ENCODE measurements at places on chromosomes 7 and 10.

- DNase-seq = no peak
These were observed 371.6 kb downstream of the RPS24 start for GRCh38 chr10:78405231-78405630.

DNA sequence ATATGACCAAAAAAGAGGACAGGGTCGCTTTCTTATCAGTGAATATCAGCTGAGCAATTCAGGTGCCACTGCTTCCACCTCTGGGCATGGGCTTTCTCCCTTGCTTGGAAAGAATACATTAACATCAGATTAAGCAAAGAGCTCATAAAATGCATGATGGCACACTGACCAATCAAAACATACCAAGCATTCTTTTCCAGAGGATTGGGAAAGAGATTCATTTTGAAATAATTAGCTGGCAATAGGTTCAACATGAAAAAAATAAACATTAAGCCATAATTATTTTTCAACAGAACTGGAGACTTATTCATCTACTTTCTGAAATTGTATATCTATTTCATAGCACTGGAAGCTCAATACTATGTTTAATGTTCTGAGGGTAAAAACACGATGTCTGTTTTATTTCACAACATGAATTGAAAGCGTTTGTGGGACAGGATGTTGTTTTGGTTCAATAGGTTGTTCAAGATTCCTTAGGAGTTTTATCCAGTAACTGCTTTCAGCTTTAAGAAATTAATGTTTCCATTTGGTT lies 53.2 kb downstream of the TFAM start:
- DNase-seq = no peak

GRCh38 chr7:43906331-43907010 lies at the start of gene URGCP:
Gene URGCP (minus strand): TSS chr7:43906596. CDS start chr7:43906575, 21 bp downstream.
- DNase-seq = no peak

DNA sequence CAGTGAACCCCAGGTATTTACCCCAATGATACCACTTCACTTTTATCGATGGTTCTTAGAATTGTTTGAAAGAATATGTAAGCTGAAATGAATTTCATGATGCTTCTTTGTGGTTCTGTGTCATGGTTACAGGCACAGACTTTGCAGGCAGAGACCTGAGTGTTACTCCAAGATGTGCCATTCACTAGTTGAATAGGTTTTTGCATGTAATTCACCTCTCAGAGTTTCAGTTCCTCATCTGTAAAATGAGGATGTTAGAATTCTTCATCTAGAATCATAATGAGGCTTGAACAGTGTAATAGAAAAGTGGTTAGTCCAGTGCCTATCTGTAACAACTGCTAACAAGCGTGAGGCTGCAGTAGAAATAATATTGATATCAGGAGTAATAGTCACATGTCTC lies 54.6 kb downstream of the VSTM2A start:
- DNase-seq = no peak

DNA sequence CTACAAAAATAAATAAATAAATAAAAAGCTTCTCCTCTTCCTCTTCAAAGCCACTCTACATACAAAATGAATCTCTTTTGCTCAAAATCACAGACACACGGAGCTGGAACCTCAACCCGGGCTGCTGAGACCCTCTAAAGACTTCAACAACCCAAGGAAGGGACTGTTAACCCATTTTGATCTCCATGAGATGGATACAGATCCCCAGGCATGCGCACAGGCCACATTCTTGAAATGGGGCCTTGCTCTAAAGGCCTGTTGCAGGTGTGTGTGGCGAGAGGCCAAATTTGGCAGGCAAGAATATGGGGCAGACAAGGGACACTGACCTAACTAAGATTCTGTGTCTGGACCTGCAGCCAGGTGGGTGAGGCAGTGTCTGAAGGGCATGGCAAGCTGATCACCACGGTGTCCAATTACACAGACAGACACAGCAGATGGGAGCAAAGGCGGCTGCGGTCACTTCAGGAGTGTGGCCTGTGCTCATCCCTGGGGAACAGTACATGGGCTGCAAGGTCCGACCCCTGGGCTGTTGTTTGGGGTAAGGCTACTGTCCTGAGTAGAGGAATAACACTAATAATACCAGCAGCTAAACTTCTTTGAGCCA lies 219.8 kb downstream of the HECW1 start:
- no peak for DNase-seq

DNA sequence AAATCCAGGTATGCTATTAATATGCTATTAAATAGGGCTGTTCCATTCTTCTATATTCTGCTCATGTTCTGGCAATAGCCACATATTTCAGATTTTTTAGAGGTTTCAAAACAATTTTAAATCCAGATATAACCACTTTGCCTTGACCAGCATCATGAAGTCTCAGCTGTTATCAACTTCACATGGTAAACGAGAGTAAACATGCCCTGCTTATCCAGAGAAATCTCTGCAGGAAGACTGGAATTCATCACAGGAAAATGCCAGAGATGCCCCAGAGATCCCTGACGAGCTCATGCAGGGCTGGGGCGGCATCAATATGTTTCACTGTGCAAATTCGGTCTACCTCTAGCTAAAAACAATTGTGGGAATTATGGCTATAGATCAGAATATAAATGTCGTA lies 126.5 kb downstream of the FANK1 start:
- DNase-seq = no peak

DNA sequence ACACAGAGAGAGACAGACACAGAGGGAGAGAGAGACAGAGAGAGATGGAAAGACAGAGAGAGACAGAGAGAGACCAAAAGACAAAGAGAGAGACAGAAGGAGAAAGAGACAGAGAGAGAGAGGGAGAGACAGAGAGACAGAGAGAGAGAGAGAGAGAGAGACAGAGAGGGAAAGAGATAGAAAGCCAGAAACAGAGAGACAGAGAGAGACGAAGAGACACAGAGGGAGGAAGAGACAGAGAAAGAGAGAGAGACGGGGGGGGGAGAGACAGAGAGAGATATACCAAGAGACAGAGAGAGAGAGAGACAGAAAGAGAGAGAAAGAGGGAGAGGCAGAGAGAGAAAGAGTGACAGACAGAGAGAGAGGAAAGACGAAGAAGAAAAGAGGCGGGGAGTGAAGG lies 10.2 kb downstream of the VSTM4 start:
- DNase-seq = no peak

- no peak for DNase-seq
These were observed 43.7 kb downstream of the ASZ1 start for GRCh38 chr7:117383483-117384189.

- no peak for DNase-seq
These were observed 49.4 kb downstream of the HK1 start for GRCh38 chr10:69327463-69328379.

DNA sequence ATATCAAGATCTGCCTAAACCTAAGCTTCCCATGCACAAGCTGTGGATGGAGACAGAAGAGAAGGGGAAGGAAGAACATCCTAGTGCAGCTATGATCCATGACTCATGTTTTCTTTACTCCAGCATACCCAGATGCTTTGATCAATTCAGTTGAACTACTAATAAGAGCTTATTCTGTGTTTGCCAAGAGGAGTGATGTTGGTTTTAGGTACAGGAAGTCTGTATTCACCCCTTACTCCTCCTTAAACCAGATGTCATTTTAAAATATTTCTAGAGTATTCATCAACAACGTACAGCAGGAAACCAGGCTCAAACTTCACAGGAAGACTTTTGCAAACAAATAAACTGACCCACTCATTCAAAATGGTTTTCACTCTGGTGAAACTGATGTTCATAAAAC lies 29.2 kb downstream of the PANK1 start:
- no peak for DNase-seq

GRCh38 chr7:106608661-106609060 lies 52.3 kb downstream of the CCDC71L start:
- no peak for DNase-seq

DNA sequence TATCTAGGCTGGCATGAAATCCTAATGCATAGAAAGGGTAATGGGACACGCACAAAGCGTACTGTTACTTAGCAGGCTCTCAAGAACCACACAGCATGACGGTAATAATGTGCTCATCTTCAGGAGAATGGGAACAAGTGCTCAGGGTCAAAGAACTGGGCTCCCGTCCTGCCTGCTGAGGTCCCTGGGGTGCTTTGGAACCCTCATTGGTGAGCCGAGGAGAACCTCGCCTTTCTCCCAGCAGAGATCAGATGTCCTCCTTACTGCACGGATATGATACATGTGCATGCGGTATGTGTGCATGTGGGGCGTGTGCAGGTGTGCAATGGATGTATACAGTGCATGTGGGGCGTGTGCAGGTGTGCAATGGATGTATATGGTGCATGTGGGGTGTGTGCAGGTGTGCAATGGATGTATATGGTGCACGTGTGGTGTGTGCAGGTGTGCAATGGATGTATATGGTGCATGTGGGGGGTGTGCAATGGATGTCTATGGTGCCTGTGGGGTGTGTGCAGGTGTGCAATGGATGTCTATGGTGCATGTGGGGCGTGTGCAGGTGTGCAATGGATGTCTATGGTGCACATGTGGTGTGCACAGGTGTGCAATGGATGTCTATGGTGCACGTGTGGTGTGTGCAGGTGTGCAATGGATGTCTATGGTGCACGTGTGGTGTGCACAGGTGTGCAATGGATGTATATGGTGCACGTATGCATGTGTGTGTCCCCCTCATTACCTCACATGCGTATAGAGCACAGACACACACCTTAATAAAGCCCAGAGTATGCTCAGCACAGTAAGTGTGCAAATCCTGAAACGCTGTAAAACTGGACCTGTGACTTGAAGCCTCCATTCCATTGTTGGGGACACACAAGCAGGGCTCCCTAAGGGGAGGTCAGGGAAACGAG lies 336.3 kb downstream of the PTPRN2 start:
- no peak for DNase-seq

GRCh38 chr10:30995081-30995770 lies 36.4 kb downstream of the ZNF438 start:
- no peak for DNase-seq

GRCh38 chr7:77702968-77703472 lies 6.8 kb downstream of the RSBN1L start:
- no peak for DNase-seq

DNA sequence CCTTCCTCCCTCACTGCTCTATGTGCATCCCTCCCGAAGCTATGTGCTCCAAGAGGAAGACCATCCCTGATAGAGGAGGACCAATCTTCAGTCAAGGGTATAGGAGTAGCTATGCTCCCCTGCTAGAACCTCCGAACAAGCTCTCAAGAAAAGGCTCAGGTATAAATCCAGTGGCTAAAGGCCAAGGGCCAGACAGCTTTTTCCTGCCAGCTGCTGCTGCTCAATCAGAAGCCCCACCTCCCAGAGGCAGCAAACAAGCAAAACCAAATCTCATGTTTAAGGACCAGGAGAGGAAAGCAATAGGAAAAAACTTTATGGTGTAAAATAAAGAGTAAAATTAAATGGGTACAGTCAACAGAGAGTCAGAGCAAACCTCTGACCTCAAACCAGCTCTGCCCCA lies 187.2 kb downstream of the FGFR2 start:
- DNase-seq = no peak

GRCh38 chr10:99143011-99143410 lies 92.6 kb downstream of the HPSE2 start:
- DNase-seq = no peak

- DNase-seq = no peak
These were observed 24.6 kb downstream of the PTPRN2 start for GRCh38 chr7:158563051-158563450.

DNA sequence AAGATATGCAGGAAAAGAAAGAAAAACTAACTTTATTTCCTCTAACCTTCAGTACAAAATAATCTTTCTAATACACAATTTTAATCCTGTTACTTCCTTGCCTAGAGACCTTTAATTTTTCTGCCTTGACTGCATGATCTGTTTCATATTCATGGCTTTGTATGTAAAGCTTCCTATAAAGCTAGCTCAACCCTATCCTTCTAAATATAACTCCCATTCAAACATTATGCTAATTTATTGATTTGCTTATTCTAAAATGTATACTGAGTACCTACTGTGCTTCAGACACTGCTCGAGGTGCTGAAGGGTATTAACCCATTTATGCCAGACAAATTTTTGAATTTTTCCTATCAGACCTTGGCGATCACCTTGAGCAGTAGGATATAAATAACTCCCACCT lies 47.6 kb downstream of the SEMA3C start:
- DNase-seq = no peak

DNA sequence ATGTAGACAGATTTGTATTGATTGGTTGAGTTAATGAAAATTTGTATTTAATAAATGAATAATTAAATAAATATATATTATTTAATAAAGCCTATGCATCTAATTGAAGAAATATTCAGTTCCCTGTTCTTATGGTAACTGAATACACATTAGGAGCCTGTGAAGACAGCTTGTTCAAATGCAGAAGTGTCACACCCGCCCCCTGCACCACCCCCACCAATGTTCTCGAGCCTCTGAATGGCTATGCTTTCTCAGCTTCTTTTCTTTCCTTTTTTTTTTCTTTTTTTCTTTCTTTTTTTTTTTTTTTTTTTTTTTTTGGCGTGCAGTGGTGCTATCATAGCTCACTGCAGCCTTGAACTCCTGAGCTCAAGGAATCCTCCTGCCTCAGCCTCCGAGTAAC lies 38.3 kb upstream of the PARD3 start:
- no peak for DNase-seq

DNA sequence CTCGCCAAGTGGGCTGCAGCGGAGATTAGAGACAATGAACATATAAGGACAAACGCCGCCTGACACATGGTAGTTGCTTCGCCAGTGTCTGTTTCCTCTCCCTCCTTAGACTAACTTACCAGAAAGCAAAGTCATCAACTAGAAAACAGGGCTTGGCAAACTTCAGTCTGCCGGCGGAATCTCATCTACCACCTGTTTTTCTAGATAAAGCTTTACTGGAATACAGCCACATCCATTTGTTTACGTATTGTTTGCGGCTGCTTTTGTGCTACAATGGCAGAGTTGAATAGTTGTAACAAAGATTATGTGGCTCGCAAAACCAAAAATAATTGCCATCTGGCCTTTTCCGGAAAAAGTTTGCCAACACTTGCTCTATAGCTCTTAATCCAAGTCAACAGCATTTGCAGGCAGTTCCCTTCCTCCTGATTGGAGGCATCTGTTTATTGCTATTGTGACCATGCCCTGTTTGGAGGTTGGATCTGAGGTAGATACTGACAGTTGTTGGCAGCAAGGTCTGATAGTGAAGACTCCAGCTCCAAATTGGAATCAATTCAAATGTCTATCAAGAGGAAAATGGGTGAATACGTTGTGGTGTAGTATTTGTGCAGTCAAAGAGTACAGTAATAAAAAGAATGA lies 260.6 kb downstream of the POU6F2 start:
- DNase-seq = peak; percentile 42

GRCh38 chr7:43758822-43759683 lies 573 bp downstream of the BLVRA start:
- DNase-seq = no peak
